Activated CD4-positive, alpha-beta T cell treated with anti-CD3 and anti-CD28 coated beads, Interleukin-2, amount 10 ng/mL, durations not matched to agents 7 days and 5 days (primary cell): ENCODE measurements at places on chromosomes 7 and 10.

- no peak for DNase-seq
Observed at GRCh38 chr7:80942261-80943041, 23.6 kb upstream of the SEMA3C start.

GRCh38 chr7:24685708-24686107, 71.6 kb downstream of the GSDME start:
- DNase-seq: no peak

GRCh38 chr7:154744256-154744860, 258.6 kb downstream of the PAXIP1 start:
- DNase-seq: peak; percentile 15

- no peak for DNase-seq
Observed at GRCh38 chr7:148330124-148330818, 260.3 kb upstream of the C7orf33 start.

DNA sequence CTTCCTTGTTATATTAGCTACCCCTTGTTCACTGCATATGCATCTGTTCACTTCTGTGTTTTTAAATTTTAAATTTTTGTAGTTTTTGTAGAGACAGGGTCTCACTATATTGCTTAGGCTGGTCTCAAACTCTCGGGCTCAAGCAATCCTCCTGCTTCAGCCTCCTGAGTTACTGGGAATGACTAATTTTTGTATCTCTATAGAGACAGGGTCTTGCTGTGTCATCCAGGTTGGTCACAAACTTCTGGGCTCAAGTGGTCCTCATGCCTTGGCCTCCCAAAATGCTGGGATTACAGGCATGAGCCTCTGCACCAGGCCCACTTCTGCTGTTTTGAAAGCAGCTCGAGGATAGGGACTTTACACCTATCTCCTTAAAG, 64.6 kb downstream of the PRTFDC1 start:
- DNase-seq: no peak

DNA sequence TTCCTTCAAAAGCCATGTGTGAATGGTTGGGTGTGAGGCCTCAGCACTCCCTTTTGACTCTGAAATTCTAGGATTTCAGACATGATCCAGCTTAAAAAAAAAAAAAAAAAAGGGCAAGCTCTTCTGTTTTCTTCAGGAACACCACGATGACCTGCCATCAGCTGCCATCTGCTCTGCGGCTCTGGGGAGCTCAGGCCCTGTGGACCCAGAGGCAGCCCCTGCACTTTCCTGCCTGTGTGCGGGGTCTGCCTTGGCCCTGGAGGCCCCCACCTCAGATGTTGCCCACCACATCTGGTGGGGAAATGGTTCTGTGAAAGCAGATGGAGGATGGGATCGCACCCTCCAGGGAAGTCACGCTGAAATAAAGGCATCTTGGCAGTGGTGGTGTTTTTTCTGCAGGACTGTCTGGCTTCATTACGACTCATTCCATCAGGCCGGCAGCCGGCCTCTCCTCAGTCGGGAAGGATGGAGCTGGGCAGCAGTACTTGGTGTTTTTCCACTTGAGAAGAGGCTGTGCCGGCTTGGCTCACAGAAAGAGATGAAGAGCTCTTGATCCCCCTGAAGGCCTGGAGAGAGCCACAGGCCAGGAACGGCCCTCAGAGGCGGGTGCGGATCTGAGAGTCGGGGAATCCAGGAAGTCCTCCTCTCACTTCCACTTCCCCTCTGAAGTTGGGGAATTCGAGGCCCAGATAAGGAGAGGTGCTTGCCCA, 66.1 kb upstream of the AQP1 start:
- DNase-seq: no peak

GRCh38 chr10:6737080-6737641, 157.1 kb upstream of the PRKCQ start:
- DNase-seq: no peak

GRCh38 chr10:74962517-74962916, 136.1 kb downstream of the KAT6B start:
- DNase-seq: no peak

DNA sequence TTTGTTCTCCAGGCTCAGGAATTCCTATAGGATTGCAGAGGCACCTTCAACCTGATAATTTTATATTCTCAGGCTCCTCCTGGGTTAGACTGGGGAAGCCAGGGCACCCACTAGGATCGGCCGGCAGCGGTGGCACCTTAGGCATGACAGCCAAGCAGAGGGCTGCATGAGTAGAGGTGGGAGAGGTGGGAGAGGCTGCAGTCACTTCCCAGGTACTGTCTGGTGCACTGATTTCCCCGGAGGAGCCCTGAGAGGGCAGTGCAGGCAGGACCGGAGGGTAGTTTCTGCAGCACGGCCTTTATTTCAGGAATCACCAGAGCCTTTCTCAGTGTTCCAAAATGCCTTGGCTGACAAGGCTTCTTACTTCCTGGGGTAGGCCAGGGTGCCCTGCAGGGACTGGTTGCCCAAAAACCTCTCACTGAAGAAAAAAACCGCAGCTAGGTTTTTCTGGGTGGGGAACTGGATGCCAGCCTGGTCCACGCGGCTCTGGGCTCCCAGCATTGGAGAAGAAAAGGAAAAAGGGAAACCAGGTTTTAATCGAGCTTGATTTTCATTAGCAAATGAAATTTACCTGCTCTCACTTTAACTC, 3.6 kb upstream of the HOXA13 start:
- DNase-seq: no peak

GRCh38 chr7:64654796-64655548, 11.0 kb upstream of the ZNF107 start:
- no peak for DNase-seq

DNA sequence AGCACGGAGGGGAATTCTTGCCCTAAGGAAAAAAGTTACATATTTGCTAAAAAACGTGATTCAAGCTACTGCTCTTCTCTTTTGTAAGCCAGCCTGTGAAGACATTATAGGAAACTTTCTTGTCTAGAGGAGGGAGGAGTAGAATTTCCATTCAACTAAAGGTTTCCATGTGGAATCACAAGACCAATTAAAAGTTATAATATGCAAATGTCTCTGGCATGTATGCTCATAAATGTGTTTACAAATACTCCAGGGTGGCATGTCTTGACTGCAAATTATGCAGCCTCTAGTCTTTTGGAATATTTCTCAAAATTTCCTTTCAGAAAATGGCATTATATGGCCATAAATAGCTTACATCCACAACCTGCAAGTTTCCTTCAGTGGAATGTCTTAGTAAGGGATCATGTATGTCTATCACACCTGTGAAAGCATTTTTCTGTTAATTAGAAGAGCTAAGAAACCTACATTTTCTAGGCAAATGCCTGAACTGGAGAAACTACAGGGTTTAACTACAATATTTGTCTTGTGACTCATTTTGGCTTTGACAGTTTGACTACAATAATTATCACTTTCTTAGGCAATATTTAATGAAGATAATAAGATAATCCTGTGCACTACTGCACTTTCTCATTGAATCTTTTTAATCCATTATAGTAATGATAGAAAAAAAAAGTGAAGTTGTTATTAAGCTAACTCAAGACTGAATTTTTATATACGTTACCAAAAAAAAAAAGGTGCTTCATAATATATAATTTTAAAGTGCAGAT, 111.1 kb upstream of the C10orf90 start:
- no peak for DNase-seq

DNA sequence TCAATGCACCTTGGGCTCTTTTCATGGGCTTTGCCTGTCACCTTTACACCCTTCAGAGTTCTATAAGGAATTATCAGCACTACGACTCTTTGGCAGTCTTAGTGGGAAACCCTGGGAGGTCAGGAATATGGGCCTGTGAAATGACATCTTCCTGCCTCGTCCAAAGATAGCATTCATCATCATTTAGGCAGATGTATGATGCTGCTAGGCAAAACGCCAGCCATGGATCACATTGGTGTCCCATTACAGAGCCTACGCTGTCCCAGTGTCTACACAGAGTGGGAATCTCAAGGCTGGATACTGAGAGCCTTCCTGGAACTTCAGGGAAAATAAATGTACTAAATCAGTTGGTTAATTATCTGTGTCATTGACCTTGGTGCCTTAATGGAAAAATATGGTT, 259.4 kb upstream of the CELF2 start:
- DNase-seq: no peak

DNA sequence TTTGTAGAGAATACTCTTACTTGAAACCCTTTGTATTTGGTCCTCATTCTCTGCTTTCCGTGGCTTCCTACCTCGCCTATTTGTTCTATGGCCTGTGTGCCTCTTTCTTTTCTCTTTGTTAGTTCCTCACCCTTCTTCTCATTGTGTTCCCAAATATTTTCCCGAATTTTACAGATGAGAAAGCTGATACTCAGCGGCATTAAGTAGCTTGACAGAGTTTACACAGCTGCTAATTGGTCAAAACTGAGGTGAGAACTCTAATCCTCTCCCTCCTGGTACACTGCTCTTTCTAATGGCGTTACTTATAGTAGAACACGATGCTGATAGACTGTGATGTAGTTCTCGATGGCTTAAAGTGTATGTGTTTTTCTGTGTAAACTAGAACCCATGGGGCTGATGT, 80.7 kb upstream of the HDAC9 start:
- no peak for DNase-seq

- DNase-seq: no peak
Observed at GRCh38 chr10:133133471-133134231, 26.4 kb upstream of the KNDC1 start.

DNA sequence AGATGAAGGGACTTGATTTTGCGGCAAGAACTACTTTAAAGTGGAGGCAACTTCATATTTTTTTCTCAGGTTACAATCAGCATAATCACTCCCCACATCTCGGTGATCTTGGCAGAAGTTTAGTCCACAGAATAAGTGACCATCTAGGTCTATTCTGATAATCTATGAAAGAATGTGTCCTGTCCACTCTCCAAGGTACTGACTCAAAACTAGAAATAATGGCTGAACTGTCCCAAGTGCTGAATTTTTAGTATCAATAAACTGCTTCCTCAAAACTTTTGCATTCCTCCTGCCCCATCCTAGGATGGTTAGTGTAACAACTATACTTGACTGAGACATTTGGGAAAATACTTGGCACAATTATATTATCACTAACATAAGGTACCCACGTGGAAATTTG, 10.9 kb upstream of the CHRM2 start:
- no peak for DNase-seq

DNA sequence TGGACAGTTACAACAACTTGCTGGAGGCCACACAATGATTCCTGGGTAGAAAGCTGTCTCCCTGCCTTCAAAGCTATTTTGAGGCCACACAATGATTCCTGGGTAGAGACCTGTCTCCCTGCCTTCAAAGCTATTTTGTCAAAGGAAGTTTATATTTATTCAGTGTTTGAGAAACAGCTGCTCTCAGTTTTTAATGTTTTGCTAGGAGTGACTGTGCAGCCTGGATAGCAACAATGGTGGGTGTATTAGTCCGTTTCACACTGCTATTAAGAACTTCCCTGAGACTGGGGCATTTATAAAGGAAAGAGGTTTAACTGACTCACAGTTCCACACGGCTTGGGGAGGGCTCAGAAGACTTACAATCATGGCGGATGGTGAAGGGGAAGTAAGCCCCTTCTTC, 3.9 kb upstream of the SGPL1 start:
- no peak for DNase-seq

GRCh38 chr10:106917452-106918055, 247.0 kb downstream of the SORCS1 start:
- DNase-seq: no peak

- no peak for DNase-seq
Observed at GRCh38 chr7:132519936-132520335, 56.3 kb downstream of the PLXNA4 start.

- DNase-seq: no peak
Observed at GRCh38 chr7:46393142-46393541, 472.1 kb upstream of the IGFBP3 start.

DNA sequence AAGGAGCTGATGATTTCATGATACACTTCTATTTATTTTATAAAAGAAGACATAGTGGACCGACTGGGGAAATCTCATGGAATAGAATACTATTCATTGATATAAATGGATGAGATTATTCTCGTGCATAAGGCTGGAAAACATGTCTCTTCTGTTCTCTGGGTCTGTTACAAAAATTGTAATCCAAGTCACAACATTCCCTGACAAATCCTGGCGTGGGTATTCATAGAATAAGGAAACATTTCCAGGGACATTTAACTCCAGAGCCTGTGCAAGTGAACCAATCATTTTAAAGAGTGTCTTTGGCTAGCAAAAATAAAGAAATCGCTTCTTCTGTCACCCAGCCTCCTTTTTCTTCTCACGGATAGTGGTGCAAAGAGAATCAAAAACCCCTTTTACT, 1148.5 kb upstream of the AUTS2 start:
- no peak for DNase-seq

DNA sequence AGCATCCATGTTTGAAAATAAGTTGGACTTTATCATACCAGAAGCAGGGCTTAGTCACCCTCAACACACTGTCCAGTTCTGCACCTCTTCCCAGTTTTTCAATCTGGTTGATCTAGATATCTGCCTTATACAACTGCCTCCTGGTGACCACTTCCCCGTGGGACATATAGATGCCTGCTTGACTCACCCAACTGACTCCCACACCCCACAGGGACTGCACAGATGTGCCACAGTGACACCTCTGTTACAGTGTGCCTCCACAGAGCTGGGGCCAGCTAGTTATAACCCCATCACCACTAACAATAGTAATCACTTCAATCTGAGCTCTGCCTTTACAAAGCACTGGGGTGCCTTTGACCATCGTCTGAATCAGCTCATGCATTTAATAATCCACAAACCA, 82.6 kb upstream of the AOAH start:
- no peak for DNase-seq

GRCh38 chr7:80868566-80868965, 50.3 kb downstream of the SEMA3C start:
- DNase-seq: no peak

GRCh38 chr7:51160990-51161615, 155.5 kb downstream of the COBL start:
- DNase-seq: peak; percentile 56

DNA sequence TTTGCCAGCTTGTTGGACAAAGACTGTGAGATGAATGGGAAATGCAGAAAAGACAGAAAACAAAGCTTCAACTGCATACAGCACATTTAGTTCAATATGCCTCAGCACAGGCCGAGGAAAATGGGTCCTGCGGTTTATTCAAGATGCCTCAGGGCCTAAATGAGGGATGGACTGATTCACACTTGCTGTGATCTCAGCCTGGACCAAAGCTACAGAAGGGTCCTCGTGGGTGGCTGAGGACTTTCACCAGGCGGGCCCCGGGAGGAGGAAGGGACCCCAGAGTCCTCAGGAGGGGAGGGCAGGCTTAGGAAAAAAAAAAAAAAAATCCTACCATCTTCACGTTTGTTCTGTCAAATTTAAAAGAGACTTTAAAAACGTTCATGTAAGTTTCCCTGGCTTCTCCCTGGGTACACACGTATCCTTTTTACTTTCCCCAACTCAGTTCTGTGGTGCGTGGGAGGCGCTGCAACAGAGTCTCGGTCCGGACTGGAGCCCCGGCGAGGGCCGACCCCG, 624 bp upstream of the ZNF783 start:
- DNase-seq: peak; percentile 20
